Gastrocnemius medialis (tissue), 4 donors: ENCODE measurements at places on chromosomes 3 and 15. TPM values are rescaled to one million over a fixed set of nuclear protein-coding genes. Genes with fewer than 3 reads are reported as not detected.

NME9 gene
- total RNA-seq, result not detected

SPATA12 gene
- total RNA-seq, result not detected

SLC27A2 gene
- 0.69 TPM for total RNA-seq

LRRC34 gene
- total RNA-seq, result not detected

GP5 gene
- not detected for total RNA-seq

EEFSEC gene
- total RNA-seq, result 25.1 TPM

GRCh38 chr3:38698760-38699159 lies 49.3 kb upstream of the SCN5A start:
- no peak for DNase-seq

DNA sequence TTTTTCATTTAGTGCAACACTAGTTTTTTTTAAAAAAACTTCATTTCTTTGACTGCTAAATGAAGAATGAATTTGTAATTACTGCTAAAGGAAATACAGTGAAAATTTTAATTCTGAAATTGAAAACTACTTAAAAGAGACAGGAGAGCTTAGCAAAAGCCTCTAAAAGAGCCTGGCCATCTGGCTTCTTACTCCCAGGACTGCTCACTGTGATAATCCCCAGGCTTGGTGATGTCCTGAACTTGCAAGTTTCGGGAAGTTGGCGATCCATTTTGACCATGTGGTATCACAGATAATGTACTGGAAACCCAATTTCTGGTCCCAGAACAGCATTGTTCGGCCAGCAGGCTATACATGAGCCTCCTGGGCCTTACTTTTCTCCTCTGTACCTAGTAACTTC lies 292.1 kb downstream of the FGF12 start:
- no peak for DNase-seq

DNA sequence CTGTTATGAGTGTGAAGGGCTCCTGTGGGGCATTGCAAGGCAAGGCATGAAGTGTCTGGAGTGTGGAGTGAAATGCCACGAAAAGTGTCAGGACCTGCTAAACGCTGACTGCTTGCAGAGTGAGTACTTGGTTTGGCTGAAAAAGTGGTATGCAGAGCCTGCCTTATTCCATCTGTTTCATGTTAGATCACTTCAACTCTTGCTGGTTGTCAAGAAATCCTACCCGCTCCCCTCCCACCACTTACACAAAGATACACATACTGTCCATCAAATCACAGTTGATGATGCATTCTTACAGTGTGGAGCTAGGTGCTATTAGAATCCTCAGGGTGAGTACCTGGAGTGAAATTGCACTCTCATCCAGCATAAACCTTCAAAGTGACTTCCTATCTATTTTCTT lies 272.1 kb downstream of the UNC13C start:
- DNase-seq, result no peak

DNA sequence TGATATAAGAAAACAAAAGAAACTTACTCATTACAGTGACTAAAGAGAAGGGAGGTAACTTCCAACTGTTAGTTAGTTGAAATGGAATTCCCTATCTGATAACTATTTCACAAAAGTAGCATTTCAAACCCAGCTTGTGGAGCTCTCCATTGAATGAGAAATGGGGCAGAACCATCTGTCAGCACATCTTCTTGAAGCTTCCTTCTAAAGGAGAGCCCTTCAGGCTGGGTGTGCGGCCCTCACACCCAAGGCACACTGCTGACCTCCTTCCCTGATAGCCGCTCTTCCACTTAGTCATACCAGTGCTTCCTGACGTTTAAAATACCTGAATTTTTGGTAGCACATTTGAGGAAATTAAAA lies 28.1 kb upstream of the VEPH1 start:
- DNase-seq, result no peak

GRCh38 chr3:100710261-100710968 lies 1.1 kb downstream of the TFG start:
- no peak for DNase-seq

DNA sequence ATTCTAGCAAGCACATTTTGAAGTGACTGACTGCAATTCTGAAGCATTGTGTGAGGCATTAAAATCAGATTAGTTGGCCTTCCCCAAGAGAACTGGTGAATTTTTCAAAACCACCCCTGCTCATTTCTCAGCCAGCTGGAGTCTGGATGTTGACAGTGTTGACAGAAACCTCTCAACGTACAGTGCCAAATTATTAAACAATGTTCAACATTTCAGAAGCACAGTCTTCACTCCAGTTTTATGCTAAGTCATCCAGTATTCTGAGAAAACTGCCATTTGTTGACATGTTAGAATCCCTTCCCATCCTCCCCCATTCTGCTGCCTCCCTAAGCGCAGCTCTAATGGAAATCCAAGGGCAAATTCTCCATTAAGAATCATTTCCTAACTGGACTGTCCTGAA lies 369.3 kb upstream of the TRIM42 start:
- no peak for DNase-seq

DNA sequence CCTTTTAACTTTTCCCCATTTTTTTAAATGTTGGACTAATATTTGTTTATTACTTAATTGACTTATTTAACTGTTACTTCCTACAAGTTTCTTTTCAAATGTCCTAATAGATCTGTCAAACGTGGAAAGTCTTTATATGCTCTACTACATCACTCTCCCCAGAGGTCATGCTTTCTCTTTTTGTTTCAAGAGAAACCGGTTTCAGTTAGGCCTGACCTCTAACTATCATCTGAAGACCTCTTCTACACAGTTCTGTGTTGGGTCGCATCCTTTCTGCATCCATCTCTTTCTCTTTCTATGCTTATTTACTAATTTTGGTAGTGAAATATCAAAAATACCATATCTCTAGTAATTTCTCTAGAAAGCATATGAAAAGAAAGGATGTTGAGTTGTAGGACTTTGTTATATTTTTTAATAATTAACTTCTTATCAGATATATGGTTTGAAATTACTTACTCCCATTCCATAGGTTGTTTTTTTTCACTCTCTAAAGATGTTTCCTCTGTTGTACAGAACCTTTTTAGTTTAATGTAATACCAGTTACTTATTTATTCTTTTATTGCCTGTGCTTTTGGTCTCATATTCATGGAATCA lies 781.2 kb upstream of the ARPP21 start:
- no peak for DNase-seq

DNA sequence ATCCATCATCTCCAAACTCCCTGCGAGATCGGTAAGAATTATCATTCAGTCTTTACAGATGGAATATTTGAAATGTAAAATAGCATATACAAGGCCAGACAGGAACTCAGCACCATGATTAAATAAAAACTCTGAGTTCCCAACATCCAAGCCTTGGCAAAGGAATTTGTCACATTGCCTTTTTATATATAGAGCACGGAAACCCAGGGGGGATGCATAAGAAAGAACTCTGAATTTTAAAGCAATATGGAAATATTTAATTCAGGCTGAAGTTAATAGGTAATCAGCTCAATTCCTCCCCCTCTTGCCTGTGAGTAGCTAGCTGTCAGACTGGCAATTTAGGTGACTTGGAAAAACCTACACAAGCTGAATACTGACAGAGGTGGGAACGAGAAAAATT lies 217.9 kb upstream of the KCNMB2 start:
- DNase-seq, result no peak

DNA sequence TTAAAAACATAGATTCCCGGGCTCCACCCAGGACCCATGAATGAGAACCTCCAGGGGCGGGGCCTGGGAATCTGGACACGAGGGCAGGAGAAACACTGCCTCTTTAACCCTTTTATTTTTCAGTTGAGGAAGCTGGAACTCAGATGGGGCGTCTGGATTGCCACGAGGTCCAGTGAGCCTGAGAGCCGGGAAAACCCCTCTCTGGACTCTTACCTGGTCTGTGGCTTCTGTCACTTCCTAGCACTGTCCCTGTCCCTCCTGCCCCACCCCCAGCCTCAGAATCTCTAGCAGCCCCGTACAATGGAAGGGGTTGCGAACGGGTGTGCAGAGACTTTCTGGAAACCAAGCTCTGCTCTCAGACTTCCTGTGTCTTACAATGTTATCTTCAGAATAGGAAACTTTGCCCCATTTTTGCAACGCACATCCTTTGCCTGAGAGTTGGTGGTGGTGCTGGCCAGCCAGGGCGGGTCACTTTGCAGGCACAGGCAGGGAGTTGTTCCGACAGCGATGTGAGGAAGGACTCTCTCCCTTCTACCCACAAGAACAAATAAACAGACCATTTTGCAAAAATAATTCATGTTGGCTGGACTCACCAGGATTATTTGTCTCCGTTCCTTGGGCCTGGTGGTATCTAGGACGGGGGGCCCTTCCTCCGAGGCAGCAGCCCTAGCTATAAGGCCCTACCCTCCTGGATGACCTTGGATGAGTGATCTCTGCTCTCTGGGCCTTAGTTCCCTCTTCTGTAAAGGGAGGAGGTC lies 59.1 kb downstream of the SMAD6 start:
- no peak for DNase-seq

DNA sequence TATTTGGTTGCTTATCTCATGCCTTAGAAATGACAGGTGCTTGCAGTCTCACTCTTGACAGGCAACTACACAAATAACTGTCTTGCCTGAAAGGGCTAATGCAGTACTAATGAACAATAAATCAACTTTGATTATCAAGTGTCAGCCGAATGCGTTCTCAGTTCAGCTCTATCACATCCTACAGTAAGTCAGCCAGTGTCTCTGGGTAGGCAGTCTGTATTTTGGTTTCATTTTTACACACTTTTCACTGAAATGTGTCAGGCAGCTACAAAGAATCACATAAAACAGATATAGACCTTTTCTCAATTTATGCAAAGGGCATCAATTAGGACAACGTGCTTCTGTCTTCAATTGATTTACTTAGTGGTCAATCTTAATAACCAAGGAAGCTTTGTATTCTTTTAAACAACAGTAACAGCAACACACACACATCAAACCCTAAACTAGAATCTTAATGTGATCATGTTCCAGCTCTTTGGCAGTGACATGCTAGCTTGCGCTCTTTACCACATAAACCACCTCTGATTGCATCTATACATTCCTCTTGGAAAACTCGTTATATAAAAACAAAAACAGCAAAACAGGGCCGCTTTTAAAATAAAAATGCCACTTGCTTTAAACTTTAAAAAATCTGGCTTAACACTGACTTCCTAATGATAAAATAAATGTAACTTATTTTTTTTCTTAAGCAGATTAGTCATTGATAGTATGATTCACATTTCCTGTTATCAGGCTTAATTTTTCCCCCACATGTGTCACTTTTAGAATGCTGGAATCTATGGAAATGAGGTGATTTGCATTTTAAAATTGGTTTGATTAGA lies 520.4 kb downstream of the FOXP1 start:
- no peak for DNase-seq

DNA sequence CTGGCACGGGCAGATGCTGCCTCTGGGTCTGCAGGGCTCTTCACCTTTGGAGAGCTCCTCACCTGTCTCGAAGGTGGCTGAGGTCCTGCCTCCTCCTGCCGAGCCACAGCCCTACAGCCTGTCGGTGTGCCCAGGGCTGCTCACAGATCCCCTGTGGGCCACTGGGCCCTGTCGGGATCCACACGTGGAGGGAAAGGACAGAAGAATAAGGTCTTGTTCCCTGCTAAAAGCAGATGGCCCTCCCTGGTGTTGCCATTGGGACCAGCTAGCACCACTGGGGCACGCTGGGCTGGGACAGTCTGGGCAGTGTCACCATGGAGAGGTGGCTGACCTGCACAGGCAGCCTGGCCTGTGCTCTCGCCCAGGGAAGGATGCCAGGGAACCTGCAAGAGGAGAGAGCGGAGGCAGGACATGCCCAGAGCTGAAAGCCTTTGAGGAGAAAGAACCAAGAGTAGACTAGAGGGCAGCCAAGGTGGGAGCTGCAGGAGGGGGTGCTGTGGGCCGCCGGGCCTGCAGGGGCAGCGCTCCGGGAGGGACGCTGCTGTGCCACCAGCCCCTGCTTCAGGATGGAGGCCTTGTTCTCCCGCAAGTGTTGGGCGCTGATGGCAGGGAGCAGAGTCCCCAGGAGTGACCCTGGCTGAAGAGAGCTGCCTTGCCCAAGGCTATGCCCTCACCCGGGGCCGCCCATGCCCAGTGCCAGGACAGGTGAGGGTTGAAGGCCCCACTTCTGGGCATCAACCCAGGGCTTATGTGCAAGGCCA lies 210.2 kb downstream of the XXYLT1 start:
- no peak for DNase-seq
